NCI-H187 treated with DMSO at 0.1 percent for 48 hours (cell line): ENCODE measurements at places on chromosomes 6 and 20.

- no peak for DNase-seq
These were observed 125.0 kb upstream of the MLIP start for GRCh38 chr6:53986165-53986720.

GRCh38 chr20:63350597-63351325 is 10.4 kb downstream of the CHRNA4 start:
- no peak for DNase-seq

DNA sequence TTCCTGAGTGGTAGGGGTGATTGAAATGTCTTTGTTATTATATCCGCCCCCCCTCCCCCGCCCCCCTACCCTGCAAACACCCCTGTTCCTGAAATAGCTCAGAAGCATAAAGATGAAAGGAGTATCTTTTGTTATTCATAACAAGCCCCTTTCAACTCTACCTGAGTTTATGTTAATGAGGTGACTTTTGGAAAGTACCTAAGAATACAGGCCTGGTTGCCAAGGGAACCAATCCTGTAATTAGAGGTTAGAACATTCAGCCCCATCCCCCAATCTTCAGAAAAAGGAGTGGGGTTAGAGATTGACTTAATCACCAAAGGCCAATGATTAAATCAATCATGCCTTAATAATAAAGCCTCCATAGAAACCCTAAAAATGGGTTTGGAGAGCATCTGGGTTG is 979.2 kb upstream of the GJE1 start:
- DNase-seq: no peak

GRCh38 chr20:1539816-1540419 is 17.6 kb downstream of the SIRPD start:
- no peak for DNase-seq

DNA sequence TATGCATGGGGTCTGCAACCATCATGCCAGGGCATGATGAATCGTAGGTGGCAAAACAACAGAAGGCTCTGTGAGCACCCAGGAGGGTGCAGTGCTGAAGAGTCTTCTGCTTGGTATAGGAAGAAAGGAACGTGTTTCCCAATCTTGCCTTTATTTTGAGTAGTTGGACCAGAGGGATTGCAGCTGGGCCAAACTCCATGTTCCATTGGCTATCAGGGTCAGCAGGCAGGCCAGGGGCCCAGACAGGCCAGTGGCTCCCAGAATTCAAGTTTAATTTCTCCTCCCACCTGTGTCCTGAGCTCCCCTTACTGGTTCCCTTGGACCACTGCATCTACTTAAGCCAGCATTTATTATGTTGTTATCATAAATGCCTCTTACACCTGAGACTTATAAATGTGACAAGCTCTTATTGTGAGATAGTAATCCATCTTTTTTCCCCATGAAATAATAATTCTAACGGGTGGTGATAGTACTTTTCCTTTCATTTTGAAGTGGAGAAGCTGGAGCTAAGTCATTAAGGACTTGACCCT is 918 bp upstream of the TRIM38 start:
- no peak for DNase-seq
